GM19239 (cell line): ENCODE measurements at places on chromosomes 3 and 15.

DNA sequence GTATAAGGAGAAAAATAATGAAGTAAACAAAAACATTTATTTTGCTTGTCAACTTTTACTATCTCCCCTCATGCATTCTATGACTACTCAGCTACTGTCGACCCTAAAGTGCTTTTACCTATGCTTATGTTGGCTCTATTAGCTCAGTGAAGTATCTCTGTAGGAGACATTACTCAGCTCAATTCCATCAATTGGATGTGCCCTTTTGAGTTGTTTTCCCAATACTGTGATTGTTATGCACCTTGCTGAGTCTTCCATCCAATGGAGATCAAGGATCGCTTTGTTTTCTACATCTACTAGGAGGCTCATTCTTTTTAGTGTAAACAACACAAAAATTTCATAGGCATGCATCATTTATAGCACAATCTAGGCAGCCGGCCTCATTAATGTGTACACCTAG lies 403.8 kb upstream of the ARL6 start:
- no peak for DNase-seq

DNA sequence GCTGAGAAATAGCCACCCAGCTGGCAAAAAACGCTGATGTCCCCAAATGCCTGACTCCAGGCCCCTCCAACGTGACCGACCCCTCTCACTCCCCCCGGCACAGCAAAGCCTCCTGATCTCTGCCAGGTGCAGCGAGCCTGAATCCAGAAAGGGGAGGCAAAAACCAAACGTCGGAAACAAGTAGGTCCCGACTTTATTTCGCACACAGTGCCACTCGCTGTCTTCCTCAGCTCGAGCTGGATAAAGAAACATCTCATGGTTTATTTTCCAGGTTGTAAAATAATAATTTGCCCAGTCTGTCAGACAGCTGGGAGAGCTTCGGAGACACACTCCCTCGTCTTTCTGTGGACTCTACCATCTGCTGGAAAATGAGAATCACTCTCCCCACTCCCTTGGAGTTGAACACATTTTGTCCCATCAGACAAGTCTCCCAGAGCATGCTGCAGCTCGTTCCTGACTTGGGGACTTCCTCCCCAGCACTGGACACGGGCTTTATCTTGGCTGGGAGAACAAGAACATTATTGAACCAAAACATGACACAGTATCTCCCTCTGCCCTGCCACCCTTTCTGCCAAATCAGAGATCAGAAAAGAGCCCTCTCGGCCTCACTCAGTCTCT lies 142.8 kb downstream of the NUP210 start:
- no peak for DNase-seq

GRCh38 chr3:186241910-186242821 lies 119.9 kb downstream of the DGKG start:
- peak; percentile 54 for DNase-seq

- no peak for DNase-seq
Observed at GRCh38 chr3:97899331-97899730, 72.9 kb downstream of the RIOX2 start.

DNA sequence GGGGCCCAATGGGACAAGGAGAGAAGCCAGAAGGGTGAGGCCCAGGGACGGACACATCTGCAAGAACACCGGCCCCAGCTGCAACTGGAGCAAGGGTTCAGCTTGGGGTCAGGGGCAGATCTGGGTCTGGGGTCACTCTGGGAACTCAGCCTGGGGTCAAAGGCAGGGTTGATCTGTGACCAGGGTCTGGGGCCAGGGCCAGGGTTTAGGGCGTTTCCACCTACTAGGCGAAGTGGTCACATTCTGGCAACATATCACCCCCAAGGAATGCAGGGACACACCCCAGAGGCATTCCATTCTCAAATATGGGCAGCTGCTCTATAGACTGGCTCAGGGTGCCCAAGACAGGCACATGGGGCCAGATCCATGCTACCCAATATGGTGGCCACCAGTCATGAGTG lies 9.0 kb downstream of the UROC1 start:
- no peak for DNase-seq
